ENCODE measurements at places on chromosomes 5 and 9. TPM values are rescaled to one million over a fixed set of nuclear protein-coding genes. Genes with fewer than 3 reads are reported as not detected.

The LCN1 gene
- total RNA-seq = not detected

The KCNV2 gene
- total RNA-seq = not detected

The MLANA gene
- total RNA-seq = not detected

The GFI1B gene
- 1.0 TPM for total RNA-seq

The TERT gene
- total RNA-seq = 36.2 TPM

The PCDHAC2 gene
- 11.8 TPM for total RNA-seq

The RGS7BP gene
- total RNA-seq = 5.4 TPM

The NR5A1 gene
- total RNA-seq = 0.21 TPM

DNA sequence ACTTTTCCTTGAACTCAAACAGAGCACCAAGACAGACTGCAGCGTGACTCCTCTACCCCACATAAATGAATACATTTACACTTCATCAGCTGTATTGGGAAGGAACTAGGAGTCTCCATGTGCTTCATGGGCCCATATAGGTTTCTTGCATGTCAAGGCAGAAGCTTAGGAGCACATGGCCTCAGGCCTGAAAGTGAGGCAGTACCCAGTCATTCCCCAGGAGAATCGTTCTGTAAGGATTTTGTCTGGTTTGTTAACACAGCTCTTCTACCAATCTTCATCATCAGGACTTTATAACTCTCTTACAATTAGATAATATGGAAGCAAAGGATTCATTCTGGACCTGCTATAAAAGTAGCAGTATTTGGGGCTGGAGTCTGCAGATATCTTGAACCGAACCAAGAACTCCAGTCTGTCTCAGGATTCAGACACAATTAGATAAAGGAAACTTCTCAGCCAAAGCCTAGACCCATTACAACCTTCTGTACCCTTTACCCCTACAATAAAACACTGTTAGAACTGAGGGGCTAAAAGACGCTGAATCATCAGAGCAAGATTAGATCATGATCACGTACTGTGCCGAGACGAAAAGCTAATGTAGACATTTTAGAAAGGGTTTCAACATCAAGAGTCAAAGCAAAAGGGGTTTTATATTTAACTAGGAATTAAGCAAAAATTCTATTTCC lies 385.5 kb upstream of the SLC30A5 start:
- no peaks in the 10 kb centered on the region for H3K36me3 ChIP-seq
- no peaks in the 10 kb centered on the region for H3K4me1 ChIP-seq
- no peaks in the 10 kb centered on the region for H3K27me3 ChIP-seq
- no peak overlapping the region for H3K27ac ChIP-seq
- H3K4me3 ChIP-seq = no peak overlapping the region

DNA sequence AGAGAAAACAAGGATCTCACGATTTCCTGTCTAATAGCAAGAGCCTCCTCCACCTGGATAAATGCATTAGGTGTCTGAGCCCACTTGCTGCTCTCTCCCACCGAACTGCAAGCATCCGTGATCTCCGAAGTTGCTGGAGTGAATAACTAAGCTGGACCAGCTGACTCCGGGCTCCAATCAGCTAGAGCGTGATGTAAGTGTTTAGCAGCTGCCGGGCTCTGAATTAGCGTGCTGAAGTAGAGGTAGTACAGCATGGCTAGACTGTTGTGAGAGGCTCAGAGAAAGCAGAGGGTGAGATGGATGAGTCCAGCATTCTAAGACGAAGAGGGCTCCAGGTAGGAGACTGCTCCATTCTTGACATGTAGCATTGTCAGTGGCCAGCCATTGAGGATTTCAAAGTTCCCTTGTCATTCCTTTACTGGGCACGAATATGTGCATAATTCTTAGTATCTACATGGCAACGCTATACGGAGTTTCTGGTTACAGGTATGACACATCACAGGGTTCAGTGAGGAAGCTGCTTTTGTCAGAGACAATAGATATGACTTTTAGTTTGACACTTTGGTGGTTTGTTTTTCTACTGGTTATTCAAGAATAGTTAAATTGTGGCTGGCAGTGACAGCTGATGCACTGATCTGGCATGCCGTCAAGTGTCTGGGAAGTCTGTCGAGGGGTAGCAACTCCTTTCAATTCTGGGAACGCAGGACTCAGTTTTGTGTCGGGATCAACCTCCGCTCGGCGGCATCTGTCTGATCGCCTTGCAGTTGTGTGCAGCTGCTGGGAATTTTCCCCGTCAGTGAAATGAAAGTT lies 232.6 kb downstream of the MAST4 start:
- peak overlapping the region; percentile 46 for H3K4me3 ChIP-seq
- H3K4me1 ChIP-seq = peaks cover 46% of the 10 kb centered on the region
- peak overlapping the region; percentile 7 for H3K27ac ChIP-seq

GRCh38 chr9:103899866-103900265 lies 194.2 kb upstream of the SMC2 start:
- no peaks in the 10 kb centered on the region for H3K4me1 ChIP-seq
- H3K4me3 ChIP-seq = no peak overlapping the region
- H3K27ac ChIP-seq = no peak overlapping the region

DNA sequence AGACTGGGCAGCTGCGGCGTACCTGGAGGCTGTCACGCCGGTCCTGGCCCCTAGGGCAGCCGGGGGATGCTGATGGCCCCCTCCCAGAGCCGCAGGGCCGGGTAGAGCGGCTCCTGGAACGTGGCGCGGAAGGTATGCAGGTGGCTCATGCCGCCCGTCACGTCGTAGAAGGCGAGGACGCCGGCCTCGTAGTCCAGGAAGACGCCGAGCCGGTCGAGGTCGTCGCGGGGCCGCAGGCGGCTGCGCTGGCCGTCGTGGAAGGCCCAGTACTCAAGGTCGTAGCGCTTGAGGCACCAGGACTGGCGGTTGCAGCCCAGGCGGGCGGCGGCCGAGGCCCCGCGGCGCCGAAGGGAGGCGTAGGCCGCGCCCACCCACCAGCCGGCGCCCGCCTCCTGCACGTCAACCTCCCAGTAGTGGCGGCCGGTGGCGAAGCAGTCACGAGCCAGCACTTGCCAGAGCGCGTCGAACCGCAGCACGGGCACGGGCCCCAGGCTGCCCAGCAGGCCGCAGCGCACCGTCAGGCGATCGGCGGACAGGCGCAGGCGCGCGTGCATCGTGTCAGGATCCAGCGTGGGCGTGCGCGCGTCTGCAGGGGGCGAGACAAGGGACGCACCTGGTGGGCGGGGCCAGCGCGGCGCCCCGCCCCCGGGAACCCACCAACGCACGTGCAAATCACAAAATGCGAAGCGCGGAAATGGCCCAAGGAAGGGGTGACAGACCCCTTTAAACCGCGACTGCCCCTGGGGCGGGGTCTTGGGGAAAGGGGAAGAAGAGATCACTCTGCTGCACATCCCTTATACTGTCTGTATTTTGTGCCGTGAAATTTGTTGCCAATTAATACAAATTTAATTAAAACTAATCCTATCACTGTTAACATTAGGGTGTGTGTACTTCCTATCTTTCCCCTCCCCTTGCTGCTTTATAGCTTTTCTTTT lies 31.2 kb downstream of the NANS start:
- no peaks in the 10 kb centered on the region for H3K36me3 ChIP-seq
- H3K27me3 ChIP-seq = peaks cover 18% of the 10 kb centered on the region
- peaks cover 34% of the 10 kb centered on the region for H3K4me1 ChIP-seq
- H3K4me3 ChIP-seq = peak overlapping the region; percentile 47
- DNase-seq = peak; percentile 86

DNA sequence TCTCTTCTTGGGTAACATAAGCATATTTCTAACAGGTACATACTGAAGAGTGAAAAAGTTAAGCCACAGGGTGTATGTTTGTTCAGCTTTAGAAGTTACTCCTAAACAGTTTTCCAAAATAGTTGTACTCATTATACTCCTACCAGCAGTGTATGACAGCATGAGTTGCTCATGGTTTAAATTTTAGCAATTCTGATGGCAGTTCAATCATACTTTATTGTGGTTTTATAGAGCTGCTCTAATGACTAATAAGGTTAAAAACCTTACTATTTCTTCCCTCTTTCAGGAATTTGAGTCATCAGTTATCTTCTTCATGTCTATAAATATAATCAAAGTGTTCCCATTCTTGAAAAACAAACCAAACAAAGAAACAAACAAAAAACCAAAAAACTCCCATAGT lies 81.5 kb downstream of the CAAP1 start:
- no peak overlapping the region for H3K27ac ChIP-seq
- no peaks in the 10 kb centered on the region for H3K27me3 ChIP-seq
- no peak overlapping the region for H3K4me3 ChIP-seq

GRCh38 chr9:16928179-16928945 lies 57.9 kb upstream of the BNC2 start:
- no peak overlapping the region for H3K4me3 ChIP-seq
- no peak overlapping the region for H3K27ac ChIP-seq

DNA sequence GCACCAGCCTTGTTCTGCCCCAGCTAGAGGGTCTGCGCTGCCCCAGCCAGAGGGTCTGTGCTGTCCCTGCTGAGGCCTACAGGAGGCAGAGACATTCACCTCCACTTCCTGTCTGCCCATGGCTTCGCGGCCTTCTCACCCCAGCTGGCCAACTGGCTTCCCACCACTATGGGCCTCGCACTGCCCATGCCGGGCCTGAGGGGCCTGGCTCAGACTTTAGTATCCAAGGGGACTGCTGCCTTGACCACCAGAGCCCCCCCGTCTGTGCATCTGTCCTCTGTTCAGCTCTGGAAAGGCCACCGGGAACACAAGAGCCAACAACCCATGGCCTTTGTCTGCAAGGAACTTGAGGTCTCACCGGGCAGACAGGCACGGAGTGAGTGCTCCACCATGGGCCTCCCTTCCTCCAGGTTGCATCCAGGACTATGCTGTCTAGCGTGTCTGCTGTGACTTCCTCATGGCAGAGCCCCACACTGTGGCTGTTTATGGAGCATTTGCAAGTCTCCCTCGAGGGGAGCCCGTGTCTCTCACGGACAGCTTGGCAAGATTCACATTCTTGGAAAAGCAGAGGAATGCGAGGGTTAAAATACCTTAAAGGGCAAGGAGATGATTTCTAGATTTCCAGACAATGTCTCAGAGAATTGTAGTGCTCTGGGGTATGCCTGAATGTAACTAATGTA lies 1.7 kb downstream of the DCANP1 start:
- no peaks in the 10 kb centered on the region for H3K36me3 ChIP-seq
- no peaks in the 10 kb centered on the region for H3K4me1 ChIP-seq
- H3K27me3 ChIP-seq = no peaks in the 10 kb centered on the region
- H3K4me3 ChIP-seq = no peak overlapping the region
- H3K27ac ChIP-seq = no peak overlapping the region

DNA sequence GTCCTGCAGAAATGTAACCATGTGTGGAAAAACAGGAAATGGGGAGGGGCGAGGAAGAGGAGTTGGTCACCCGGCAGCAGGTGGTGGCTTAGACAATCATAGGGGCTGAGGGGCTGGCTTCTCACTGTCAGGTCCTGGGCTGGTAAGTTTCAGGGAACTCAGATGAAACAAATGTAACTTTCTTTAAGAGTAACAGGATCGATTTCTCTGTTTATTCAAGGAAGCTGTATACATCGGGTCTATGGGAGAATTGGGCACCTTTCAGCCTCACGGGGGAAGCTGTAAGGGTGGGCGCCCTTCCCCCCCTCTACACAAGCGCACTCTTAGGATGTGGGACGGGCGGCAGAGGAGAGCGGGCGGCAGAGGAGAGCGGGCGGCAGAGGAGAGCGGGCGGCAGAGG lies 104.3 kb upstream of the SIMC1 start:
- H3K27me3 ChIP-seq = peaks cover 40% of the 10 kb centered on the region
- H3K27ac ChIP-seq = no peak overlapping the region
- H3K4me3 ChIP-seq = peak overlapping the region; percentile 73
- DNase-seq = peak; percentile 37
- H3K36me3 ChIP-seq = no peaks in the 10 kb centered on the region
- no peaks in the 10 kb centered on the region for H3K4me1 ChIP-seq

DNA sequence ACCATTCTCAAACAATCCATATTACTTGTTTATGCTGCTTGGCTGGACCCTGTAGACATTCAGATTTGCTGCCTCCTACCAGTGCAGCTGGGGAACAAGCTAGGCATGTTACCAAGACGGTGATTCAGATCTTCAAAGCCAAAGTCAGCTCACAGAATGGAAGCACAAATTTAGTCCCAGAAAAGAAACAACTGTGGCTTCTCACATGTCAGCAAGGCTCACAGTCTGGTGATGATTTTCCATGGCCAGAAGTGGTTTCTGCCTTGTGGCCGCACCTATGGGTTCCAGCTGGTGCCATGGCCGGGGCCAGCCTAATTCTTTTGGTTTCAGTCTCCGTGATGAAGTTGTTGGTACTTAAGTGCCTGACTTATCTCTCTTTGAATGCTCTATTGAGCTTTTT lies 182.2 kb downstream of the TMC1 start:
- H3K27ac ChIP-seq = no peak overlapping the region
- H3K4me3 ChIP-seq = no peak overlapping the region
- H3K36me3 ChIP-seq = no peaks in the 10 kb centered on the region
- H3K27me3 ChIP-seq = no peaks in the 10 kb centered on the region
- H3K4me1 ChIP-seq = no peaks in the 10 kb centered on the region

DNA sequence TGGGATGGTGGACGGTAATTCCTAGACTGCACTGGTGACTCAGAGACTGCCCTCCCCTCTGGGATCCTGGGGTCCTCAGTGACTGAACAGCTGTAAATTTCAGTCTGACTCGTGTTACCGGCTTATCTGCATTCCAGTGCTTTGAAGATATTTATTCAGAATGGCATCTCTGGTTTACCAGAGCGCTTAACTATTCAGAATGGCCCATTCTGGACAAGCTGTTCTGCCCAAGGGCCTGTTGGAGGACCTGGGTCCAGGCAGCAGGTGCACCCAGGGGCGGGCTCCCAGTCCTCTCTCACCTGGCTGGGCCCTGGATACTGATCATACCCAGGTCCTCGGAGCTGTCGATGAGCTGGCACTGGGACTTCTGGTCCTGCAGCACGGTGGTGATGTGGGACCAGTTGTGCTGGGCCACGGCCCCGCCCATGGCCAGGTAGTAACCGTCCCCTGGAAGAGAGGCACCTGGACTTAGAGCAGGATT lies 48.0 kb downstream of the SARDH start:
- no peaks in the 10 kb centered on the region for H3K27me3 ChIP-seq
- no peak for DNase-seq
- H3K4me1 ChIP-seq = no peaks in the 10 kb centered on the region

Data from GM23338 (cell line).